ENCODE measurements at places on chromosomes 11 and 22.

DNA sequence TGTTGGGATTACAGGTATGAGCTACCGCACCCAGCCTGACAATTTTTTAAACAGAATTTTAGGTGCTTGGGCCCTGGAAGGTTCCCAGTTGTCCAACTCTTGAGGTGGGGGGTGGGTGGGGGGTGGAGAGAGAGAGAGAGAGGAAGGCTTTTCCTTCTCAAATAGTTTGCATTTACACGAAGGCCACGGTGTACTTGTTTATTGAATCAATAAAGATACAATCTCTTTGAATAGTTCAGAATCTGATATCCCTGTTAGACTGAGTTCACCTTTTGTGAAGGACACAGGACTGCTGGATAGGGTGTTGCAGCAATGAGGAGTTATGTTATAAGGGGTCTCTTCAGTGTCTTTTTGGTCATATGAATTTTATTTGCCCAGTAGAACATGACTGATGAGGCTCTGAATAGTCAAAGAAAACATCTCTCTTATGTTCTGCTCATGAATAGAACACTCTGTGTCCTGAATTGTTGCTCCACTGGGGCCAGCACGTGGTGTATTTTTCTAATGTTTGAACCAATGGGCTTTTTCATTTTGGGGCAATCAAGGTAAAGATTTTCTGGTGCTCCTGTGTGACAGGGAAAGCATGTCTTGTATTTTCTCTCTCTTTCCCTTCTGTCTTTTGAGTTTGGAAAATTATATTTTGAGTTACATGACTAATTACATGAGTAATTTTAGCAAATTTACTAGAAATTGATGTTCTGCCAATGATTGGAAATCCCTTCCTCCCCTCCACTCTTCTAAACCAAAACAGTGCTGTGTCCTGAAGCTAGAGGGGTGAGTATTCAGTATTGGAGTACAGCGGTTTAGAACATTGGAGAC is 61.7 kb downstream of the PTPRJ start:
- DNase-seq, result no peak

- DNase-seq, result no peak
These were observed 2.1 kb downstream of the CCND1 start for GRCh38 chr11:69642913-69643632.

DNA sequence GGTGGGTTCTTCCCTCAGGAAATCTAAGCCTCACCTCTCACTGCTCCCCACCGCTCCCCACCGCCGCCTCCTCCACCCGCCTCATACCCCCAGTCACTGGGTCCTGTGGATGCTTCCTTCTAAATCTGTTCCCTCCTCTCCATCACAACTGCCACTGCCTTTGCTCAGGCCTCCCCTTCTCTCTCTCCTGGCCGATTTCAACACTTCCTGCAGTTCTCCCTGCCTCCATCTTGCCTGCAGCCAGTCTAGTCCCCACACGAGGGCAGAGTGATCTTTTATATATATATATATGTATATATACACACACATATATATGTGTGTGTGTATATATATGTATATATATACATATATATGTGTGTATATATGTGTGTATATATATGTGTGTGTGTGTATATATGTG is 27.8 kb downstream of the CREB3L1 start:
- no peak for DNase-seq

DNA sequence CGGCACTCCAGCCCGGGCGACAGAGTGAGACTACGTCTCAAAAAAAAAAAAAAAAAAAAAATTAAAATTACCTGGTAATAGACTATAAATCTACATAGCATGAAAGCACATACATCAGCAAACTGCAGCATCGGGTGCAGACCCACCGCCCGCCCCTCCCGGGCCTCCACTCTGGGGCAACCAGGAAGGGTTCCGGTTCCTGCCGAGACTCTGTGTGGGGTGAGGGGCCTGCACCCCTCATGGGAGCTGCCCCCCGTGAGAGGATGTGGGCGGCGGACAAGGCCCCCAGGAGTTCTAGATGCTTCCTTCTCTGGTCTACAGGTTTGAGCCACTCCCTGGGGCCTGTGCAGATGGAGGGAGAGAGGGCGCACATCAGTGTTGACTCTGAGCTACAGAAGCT is 9.1 kb downstream of the DRD4 start:
- DNase-seq, result no peak

GRCh38 chr11:2940147-2940920 is 11.1 kb upstream of the PHLDA2 start:
- DNase-seq, result no peak

- no peak for DNase-seq
These were observed 10.6 kb upstream of the SLC25A18 start for GRCh38 chr22:17552737-17553136.

GRCh38 chr11:126756421-126756820 is 244.1 kb downstream of the KIRREL3 start:
- DNase-seq, result no peak

- DNase-seq, result no peak
These were observed 52.4 kb downstream of the CHRDL2 start for GRCh38 chr11:74678591-74679512.

- DNase-seq, result no peak
These were observed 109.0 kb downstream of the TRIM29 start for GRCh38 chr11:120028897-120029258.

DNA sequence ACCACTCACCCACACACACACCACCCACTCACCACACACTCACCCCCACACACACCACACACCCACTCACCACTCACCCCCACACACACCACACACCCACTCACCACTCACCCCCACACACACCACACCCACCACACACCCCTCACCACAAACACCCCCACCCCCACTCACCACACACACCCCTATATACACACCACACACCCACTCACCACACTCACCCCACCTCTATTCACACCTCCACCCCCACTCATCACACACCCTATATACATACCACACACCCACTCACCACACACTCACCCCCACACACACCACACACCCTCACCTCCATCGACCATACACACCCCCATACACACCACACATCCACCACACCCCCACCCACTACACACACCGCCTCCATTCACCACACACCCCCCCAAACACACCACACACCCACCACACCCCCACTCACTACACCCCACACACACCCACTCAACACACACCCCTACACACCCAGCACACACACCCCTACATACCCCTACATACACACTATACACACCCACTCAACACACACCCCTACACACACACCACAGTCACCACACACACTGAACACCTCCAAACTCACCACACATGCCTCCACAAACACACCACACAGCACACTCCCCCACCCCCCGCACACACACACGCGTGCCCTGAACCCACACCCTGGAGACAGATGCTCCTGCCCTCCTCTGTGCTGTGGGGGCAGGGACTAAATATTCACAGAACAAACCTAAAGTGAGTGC is 19.0 kb upstream of the TTLL12 start:
- no peak for DNase-seq

DNA sequence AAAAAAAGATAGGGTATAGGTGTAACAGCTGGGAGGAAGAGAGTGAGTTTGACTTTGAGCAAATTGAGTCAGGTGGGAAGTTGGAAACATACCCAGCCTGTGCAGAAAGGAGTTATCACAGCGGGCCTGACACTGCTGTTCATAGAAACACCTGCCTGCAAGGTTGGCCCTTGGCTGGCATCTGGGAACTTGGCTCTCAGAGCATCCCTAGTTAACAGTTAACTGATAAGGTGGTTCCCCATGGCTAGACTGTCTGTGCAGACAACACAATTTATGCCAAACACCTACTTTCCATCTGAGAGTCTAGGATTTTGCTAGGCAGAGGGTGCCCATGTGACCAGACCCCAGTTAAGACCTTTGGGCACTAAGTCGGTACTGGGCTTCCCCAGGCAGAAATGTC is 31.4 kb downstream of the ADAMTS8 start:
- no peak for DNase-seq

GRCh38 chr11:78460471-78460870 is 42.9 kb upstream of the GAB2 start:
- DNase-seq, result no peak

DNA sequence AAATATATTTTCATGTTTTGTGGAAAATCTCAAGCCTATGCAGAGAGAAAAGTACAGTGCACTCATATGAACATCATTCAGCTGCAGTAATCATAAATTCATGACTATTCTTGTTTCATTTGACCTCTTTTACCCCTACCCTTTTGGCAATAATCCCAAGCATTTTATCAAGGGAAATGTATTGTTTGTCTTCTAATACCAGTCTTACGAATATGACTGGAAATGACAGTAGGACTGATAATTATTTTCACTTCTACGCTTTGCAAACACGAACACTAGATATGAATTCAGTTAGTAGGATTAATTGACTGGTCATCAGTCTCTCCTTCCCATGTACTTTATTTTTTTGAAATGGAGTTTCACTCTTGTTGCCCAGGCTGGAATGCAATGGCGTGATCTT is 90.3 kb downstream of the MTMR3 start:
- DNase-seq, result no peak

DNA sequence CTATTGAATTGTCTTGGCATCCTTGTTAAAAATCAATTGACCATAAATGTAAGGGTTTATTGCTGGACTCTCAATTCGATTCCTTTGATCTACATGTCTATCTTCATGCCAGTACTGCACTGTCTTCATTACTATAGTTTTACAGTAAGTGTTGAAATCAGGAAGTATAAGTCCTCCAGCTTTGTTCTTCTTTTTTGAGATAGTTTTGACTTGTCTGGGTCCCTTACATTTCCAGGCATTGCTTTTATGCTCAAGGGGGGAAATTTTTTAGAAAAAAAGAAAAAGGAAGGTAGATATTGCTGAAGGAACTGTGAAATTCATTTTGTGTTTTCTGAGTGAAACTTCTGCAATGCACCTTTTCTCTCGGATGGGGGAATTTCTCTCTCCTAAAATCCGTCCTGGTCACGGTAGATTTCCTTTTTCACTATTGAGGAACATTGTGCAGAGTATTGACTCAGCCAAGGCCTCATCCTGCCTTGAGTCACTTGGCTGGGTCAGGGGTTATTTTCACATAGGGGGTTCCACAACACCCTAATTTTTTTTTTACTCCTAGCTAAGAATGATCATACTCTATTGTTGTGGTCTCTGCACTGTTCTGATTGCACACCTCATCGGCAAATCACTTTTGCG is 2.8 kb upstream of the ACER3 start:
- no peak for DNase-seq

DNA sequence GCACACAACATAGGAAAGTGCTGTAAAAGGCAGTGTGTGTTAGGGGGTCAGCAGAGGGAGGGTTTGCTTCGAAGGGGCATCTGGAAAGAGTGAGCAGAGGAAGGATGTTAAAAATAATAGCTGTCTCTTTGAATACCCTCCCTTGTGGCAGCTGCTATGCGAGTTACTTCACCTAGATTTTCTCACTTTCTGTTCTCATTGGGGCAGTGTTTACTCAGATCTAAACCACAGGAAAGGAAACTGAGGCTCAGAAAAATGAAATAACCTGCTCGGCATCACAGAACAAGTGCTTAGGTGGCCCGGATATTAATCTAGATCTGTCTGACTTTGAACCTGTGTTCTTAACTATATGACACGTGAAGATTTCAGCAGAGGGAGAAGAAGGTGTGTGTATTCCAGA is 125.3 kb downstream of the C11orf91 start:
- DNase-seq, result no peak

GRCh38 chr11:46978005-46978491 is 41.5 kb downstream of the CSTPP1 start:
- no peak for DNase-seq

GRCh38 chr11:34437224-34438125 is 1.3 kb upstream of the CAT start:
- no peak for DNase-seq

- no peak for DNase-seq
These were observed 66.4 kb downstream of the SGSM3 start for GRCh38 chr22:40436505-40437431.

DNA sequence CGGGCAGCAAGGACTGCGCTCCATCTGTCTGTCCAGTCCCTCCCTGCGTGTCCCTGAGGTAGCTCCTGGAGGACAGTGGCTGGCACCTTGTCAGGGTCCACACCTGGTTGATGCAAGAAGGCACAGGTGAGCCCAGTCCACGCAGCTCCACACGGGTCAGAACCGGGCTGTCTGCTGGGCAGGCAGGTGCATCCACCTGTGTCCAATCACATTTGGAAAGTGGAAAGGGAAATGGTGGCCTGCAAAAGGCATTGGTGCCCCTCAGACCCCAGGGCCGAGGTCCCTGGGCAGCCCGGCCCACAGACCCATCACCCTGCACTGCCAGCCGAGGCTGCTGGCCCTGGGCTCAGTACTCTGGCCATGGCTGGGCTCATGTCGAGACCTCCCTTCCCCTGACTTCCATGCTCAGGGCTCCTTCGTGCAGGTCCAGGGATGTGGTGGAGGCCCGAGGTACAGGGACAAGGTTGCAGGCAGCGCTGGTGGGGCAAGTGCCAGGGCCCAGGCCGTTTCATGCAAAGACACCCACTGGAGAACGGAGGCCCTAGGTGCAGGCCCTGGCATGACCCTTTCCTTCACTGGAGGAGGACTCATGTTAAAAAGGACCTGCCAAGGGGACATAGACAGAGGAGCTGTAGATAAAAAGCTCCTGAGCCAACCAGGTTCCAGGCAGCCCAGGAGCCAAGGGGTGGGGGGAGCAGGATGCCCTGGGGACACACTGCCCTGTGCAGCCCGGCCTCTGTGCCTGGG is 38.9 kb upstream of the TH start:
- no peak for DNase-seq

- no peak for DNase-seq
These were observed 762 bp downstream of the ANKRD13D start for GRCh38 chr11:67289651-67290479.

DNA sequence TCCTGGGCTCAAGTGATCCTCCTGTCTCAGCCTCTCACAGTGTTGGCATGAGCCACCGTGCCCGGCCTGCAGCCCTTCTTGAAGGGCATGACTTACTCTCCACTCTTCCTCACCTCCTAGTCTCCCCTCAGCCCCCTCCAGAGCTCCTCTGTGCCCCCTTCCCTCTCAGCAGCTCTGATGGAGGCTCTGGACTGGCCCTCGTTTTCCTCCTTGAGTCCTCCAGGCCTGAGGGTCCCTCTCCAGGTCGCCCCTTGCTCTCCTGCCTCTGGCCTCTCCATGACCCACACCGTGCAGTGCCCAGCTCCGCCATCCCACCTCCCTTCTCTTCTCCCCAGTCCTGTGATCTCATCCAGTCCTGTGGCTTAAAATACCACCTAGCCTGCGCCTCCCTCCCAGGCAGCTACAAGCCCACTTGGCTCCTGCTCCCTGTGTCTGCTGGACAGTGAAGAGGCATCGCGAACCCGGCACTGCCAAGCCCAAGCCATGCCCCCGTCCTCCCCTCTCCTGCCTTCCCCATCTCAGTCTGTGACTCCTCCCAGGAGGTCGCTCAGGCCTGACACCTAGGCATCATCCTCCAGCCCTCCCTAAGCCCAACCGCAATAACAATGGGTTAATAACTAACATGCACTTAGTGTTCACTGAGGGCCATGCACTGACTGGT is 11.9 kb downstream of the KCNJ4 start:
- no peak for DNase-seq

DNA sequence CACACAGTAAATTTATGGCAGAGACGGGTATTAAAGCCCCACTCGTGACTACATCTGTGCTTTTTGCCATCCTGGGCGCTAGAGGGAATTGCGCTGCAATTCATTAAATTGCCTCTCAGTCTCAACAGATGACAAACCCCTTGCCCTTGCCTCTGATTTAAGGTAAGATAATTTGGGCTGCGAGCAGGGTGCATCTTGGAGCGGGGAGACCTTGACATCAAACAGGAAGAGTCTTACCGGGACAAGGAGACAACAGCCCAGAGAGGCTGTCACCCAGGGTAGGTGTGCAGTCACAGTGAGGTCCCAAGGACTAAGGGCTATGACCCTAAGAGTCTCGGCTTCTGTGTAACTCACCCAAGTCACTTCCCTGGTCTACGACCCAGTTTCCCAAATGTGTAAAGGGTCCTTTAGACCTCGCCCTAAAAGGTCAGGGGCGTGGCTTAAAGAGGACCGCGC is 449 bp upstream of the TOM1 start:
- no peak for DNase-seq

- DNase-seq, result no peak
These were observed 7.5 kb upstream of the SPTY2D1 start for GRCh38 chr11:18641677-18642076.

Measured in NCI-H187 (cell line).